AG04449 (cell line): ENCODE measurements at places on chromosomes 13 and 19.

- no peak for DNase-seq
These were observed 4.2 kb downstream of the POU4F1 start for GRCh38 chr13:78598966-78599644.

GRCh38 chr13:34637636-34638035 lies 304.4 kb upstream of the NBEA start:
- DNase-seq = no peak

DNA sequence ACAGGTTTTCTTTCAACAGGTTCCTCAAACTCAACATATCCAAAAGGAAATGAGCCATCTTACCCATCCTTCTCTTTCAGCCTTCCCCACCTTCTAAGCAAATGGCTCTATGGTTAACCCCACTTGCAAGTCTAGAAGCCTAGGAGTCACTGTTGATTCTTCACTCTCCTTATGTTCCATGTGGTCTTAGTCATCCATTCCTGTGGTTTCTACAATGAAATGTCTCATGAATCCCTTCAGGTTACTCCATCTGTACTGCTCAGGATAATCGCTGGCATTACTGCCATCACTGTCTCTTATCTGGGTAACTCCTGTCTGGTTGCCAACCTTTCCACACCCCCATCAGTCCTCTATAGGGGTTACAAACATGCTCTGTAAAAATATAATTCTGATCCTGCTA lies 381.3 kb downstream of the ENOX1 start:
- DNase-seq = peak; percentile 34

- DNase-seq = no peak
These were observed 2.1 kb downstream of the SEMA6B start for GRCh38 chr19:4557144-4557970.

DNA sequence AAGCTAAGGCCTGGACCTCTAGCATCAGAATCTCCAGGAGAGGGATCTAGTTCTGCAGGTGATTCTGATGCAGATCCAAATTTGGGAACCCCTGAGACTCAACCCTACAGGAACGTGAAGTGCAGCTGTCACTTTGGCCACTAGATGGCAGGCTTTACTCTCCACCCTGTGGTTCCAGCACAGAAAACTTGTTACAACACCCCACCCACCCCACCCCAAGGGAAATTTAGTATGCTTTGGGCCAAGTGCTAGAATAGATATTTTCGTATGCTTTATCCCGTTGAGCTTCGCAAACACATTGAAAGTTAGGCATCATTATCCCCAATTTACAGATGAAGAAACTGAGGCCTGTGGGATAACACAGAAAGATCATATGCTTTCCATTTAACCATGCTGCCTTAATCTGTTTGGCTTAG lies 232.0 kb downstream of the B3GLCT start:
- DNase-seq = no peak

- DNase-seq = no peak
These were observed 24.3 kb downstream of the GNG7 start for GRCh38 chr19:2678044-2678671.

- DNase-seq = no peak
These were observed 459.2 kb downstream of the MYO16 start for GRCh38 chr13:109088624-109088917.

GRCh38 chr13:39494006-39494405 lies 109.0 kb downstream of the LHFPL6 start:
- DNase-seq = no peak

- DNase-seq = no peak
These were observed 192.3 kb downstream of the RGCC start for GRCh38 chr13:41649659-41650058.

DNA sequence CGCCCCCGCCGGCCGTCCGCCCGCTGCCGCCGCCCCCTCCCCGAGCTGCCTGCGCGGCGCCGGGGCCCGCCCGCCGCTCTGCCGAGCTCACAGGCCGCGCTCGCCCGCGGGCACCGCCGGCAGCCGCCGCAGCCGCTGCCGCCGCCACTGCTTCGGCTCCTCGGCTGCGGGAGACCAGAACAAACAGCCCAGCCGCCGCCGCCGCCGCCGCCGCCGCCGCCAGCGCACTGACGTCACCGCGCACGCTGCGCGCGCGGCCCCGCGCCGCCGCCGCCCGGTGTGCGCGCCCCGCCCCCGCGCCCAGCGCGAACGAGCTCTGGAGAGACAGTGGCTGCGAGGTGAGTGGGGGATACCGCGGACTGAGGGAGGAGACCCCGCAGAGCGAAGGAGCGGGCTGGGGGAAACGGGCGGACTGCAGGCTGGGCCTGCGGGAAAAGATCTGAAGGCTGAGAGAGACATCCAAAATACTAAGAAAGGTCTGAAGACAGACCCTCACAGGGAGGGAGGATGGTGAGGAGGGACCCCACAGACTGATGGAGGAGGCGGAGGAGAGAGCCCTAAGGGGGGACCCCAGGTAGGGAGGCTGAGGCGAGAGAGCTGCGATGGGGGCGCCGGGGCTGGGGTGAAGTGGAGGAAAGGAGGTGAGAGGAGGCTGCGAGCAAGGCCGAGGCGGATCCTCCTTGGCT lies at the start of gene BRD4:
Gene BRD4, minus strand, starts transcription at position 229 of the 686 bp plus-strand sequence. CDS start 59,440 bp downstream, outside the sequence.
- no peak for DNase-seq

DNA sequence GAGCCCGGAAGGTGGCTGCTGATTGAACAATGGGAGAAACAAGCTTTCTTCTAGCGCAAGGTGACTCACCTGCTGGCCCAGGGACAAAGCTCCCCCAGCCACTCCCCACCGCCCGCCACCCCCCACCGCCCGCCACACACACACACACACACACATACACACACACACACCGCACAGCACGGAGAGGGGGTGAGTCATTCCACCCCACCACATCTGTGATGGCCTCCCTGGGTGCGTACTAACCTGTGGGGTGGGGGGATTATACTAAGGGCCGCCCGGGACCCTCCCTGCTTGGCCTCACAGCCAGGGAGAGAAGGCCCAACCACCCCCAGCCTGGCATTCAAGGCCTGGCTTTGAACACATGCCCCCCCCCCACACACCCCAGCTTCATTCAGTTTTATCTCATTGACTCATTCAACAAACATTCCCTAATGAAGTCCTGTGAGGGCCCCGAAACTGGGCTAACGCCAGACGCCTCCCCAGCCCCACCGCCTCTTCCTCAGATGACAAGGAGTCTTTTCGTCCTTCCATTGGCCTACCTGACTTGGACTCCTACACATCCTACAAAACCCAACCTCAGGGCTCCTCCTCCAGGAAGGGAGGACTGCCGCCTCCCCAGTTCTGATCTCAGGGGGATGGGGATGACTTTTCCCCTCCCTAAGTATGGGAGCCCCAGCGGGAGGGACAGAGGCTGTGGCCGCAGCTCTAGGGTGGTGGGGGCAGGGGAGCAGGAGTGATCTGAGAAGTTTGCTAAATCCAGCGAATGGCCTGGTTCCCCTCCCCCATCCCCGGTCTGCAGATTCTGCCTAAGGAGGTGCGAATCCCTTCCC lies 5.8 kb upstream of the ONECUT3 start:
- DNase-seq = peak; percentile 10

DNA sequence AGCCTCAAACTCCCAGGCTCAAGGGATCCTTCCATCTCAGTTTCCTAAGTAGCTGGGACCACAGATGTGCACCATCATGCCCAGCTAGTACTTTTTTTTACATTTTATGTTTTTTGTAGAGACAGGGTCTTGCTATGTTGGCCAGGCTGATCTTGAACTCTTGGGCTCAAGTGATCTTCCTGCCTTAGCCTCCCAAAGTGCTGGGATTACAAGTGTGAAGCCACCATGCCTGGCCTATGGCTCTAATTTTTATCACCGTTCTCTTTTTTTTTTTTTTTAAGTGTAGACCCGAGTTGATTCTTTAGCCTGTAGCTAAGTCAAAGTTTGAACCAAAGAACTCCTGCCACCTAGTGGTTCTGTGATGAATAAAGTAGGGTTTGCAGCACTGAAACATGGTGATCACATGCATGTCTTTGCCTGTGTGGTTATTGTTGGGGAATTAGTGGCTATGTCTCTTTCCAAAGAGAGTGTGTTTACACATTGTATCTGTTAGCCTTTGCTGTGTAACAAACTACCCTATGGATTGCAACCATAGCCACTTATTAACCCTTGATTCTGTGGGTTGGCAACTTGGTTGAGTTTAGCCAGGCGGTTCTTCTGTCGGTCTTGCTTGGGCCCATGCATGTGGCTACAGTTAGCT lies 11.6 kb downstream of the NFILZ start:
- DNase-seq = no peak

GRCh38 chr13:99228737-99229691 lies 28.4 kb downstream of the UBAC2 start:
- peak; percentile 80 for DNase-seq

DNA sequence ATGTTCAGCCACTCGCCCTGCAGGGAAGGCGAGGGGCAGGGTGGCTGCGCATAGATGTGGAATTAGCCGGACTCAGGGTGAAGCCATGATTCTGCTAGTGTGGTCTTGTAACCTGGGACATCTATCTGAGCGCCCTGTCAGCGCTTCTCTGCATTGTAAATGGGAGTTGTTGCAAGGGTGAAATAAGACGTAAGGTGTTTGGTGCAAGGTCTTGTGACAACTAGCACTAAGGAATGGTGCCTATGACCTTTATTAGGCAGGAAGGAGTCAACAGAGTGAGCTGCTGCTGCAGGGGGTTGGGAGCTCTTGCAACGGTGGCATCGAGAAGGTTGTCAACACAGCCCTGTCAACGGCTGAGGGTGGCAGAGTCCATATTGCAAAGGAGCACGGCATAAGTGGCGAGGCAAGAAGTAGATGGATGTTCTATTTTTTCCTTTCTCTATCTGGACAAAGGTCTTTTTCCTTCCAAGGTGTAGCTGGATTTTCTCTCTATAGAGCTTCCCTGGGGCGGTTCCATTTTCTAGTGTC lies 49.3 kb downstream of the IRS2 start:
- no peak for DNase-seq

DNA sequence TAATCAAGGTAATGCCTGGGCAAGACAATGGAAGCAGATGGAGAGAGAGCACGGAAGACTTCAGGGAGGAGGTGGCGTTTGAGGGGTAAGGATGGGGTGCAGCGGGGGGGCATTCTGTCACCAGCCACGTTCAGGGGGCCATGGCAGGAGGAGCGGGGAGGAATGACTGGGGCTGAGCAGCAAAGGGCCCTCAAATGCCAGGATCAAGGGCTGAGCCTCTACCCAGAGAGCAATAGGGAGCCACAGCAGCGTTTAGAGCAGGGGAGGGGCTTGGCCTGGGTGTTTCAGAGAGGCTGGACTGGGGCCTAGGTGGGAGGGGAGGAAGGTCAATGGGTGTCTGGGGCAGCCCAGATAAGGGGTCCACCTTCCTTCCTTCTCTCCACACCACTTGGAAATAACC lies 44.3 kb downstream of the CELF5 start:
- no peak for DNase-seq

GRCh38 chr13:68214691-68215415 lies 984.7 kb upstream of the PCDH9 start:
- DNase-seq = no peak

DNA sequence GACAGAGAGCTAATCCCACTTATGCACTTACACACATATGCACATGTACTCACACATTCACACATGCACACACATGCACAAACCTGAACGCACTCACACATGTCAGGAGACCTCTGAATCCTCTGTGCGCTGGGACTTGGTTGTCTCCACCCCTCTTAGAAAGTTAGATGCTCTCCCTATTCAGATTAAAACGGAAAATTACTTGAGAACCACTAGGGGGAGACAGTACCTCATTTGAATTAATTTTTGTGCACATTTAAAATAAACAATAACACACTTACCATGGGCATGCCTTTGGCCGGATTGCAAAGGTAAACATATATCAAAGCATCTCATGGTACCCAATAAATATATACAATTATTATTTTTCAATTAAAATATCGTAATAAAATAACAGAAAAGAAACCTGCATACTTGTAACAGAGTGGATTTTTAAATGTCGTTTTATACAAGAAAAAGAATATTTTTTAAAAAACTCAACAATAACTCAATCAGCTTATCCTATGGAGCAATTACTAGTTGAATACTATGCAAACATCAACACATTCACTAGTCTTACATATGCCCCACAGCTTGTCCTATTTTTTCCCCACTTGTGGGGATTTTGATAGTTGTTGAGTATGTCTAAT lies 9.5 kb upstream of the LILRB4 start:
- no peak for DNase-seq

DNA sequence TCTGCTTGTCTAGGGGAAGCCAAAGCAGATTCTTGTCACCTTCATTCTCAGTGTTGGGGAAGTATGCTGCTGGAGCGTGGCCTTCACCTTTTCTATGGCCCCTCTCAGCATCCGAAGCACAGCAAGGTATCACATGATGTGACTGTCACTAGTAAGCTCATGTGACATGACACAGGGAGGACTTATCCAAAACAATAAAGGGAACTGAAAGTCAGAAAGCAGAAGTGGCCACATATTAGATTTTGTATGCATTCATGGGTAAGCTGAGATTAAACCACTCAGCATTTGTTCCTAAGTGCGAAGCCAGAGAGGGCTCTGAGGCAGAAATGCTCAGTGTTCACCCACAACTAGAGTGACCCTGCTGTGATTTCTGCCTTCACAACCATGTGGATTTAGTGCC lies 72.8 kb upstream of the PCDH8 start:
- DNase-seq = no peak

GRCh38 chr13:74450964-74451363 lies 316.8 kb upstream of the KLF12 start:
- no peak for DNase-seq

DNA sequence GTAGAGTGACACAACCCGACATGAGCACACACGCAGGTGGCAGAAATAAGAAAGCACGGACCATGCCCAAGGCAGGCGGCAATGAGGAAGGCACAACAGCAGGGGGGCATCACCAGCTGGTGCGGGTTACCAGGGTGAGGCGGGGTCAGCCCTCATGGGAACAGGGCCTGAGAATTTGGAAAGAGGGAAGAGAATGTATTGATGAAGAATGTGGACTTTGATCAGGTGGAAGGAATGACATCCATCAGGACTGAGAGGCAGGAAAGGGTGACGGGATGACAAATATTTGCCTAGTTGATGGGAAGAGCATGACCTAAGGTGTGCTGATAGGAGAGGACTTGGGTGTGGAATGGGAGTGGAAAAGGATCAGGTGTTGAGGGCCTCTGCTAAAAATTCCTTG lies 177.5 kb downstream of the ABCC4 start:
- DNase-seq = no peak

DNA sequence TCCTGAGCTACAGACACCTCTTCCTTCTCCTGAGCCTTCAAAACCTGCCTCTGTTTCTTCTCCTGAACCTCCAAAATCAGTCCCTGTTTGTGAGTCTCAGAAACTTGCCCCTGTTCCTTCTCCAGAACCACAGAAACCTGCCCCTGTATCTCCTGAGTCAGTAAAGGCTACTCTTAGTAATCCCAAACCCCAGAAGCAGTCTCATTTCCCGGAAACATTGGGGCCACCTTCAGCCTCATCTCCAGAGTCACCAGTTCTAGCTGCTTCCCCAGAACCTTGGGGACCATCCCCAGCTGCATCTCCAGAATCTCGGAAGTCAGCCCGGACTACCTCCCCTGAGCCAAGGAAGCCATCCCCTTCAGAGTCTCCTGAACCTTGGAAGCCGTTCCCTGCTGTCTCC lies 10.0 kb downstream of the CHAMP1 start:
- no peak for DNase-seq

GRCh38 chr13:75763512-75763911 lies 127.4 kb downstream of the LMO7 start:
- DNase-seq = no peak

- DNase-seq = no peak
These were observed 2.3 kb downstream of the SLC5A5 start for GRCh38 chr19:17873786-17874757.
